Mesothelial cell of epicardium (in vitro differentiated cells): ENCODE measurements at places on chromosomes 3 and 15.
A peak's percentile ranks its signal among the peaks of the same experiment; 100 is the strongest.

- DNase-seq, result peak; percentile 70
- peak overlapping the region; percentile 94 for H3K4me3 ChIP-seq
- H3K36me3 ChIP-seq, result peaks cover 4% of the 10 kb centered on the region
Observed at GRCh38 chr3:128489927-128490649, 2.9 kb downstream of the GATA2 start.

- H3K36me3 ChIP-seq, result no peaks in the 10 kb centered on the region
- H3K4me1 ChIP-seq, result peaks cover 3% of the 10 kb centered on the region
- no peak overlapping the region for H3K27ac ChIP-seq
- H3K27me3 ChIP-seq, result peaks cover 15% of the 10 kb centered on the region
- no peak overlapping the region for H3K4me3 ChIP-seq
- DNase-seq, result no peak
Observed at GRCh38 chr15:25792128-25792527, 71.0 kb downstream of the ATP10A start.

DNA sequence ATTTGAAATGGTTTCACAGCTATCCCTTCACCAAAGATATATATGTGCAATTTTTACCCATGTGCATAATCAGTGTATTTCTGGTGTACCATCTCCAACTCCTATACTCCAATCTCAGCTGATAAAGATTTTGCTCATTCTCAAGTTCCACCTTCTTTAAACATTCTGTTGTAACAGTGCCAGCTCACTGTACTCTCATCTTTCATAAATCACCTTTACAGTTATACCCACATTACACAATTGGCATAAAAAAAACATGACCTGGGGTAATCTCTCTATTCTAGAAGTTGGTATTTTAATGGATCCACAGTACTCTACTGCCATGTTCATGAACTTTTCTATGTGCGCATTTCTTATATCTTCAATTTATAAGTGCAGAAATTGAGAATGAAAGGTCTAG lies 339.9 kb upstream of the DPH6 start:
- no peak overlapping the region for H3K4me3 ChIP-seq
- no peaks in the 10 kb centered on the region for H3K27me3 ChIP-seq
- H3K36me3 ChIP-seq, result no peaks in the 10 kb centered on the region
- no peak for DNase-seq
- H3K4me1 ChIP-seq, result peaks cover 15% of the 10 kb centered on the region

GRCh38 chr3:11273891-11274291 lies 1.7 kb downstream of the ATG7 start:
- H3K4me3 ChIP-seq, result peak overlapping the region; percentile 97
- H3K27ac ChIP-seq, result peak overlapping the region; percentile 100
- no peaks in the 10 kb centered on the region for H3K27me3 ChIP-seq

DNA sequence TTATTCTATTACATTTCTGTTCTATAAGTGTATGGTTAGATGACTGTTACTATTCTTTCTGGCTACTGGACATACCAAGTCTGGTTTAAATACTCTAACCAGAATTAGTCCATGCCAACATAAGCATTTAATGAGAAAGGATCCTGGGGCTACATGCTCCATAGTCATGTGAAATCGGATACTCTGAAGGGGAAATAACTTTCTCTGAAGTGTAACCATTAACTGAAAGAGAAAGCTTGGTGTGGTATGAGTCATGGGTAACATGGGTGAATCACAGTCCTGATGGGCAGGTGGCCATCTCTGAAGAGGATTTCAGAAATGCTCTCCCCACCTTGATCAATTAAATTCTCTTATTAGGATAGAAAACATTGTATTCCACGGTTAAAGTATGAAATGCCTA lies 69.4 kb downstream of the FHIT start:
- H3K27me3 ChIP-seq, result no peaks in the 10 kb centered on the region
- H3K4me1 ChIP-seq, result peaks cover 17% of the 10 kb centered on the region
- H3K27ac ChIP-seq, result no peak overlapping the region
- no peak for DNase-seq

DNA sequence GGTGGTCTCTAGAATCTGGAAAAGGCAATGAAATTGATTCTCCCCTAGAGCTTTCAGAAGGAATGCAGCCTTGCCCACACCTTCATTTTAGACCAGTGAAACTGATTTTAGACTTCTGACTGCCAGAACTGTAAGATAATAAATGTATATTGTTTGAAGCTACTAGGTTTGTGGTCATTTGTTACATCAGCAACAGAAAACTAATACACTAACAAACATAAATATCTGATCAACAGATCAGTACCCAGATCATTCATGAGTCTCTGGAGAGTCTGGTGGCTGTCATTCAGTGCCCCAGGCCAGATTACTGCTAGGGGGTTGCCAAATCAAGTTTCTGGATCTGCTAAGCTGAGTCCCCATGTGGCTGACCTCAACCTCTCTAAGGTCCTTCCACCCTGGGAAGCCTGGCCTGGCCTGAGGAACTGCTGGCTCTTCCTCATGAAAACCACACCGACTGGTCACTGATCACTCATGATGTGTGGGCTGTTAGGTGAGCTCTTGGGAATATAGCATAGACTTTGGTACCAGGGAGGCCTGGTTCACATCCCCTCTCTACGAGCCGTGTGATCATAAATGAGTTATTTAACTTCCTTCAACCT lies 11.1 kb upstream of the LACTB start:
- H3K4me1 ChIP-seq, result peaks cover 13% of the 10 kb centered on the region
- no peaks in the 10 kb centered on the region for H3K27me3 ChIP-seq
- H3K4me3 ChIP-seq, result no peak overlapping the region
- H3K27ac ChIP-seq, result no peak overlapping the region

DNA sequence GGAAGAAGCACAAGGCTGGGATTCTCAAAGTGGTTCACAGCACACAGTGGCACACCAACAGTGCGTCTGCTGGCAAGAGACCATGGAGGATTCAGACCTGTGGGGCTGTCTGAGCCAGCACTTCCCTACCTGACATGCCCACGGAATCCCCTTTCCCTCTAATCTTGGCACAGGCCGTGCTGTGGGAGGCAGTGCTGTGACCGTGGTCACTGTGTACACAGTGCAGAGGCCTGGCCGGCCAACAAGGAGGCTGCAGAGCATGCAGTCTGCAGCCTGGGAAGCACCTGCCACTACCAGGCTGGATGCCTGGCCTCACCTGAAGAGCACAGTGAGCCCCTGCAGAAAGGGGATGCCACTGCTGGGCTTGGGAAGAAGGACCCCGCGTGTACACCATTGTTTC lies 301.0 kb upstream of the LYSMD4 start:
- DNase-seq, result no peak
- peaks cover 8% of the 10 kb centered on the region for H3K36me3 ChIP-seq
- no peak overlapping the region for H3K27ac ChIP-seq
- H3K4me1 ChIP-seq, result peaks cover 14% of the 10 kb centered on the region
- H3K27me3 ChIP-seq, result no peaks in the 10 kb centered on the region

GRCh38 chr3:181920409-181920808 lies 208.7 kb downstream of the SOX2 start:
- H3K27ac ChIP-seq, result no peak overlapping the region
- DNase-seq, result no peak
- no peaks in the 10 kb centered on the region for H3K36me3 ChIP-seq
- H3K4me1 ChIP-seq, result peaks cover 12% of the 10 kb centered on the region

DNA sequence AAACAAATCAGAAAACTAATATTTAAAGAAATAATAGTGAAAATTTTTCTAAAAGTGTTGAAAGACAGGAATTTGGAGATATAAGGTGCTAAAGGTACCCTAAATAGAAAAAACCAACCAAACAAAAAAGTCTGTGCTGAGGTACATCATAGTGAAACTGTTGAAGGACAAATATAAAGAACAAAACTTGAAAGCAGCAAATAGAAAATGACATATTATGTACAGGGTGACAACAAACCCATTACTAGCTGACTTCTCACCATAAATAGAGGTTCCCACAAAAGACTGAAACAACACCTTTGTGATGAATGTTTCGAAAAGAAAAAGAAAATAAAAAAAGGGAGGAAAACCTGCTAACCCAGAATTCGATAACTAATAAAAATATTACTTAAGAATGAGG lies 502.5 kb upstream of the NECTIN3 start:
- no peak overlapping the region for H3K27ac ChIP-seq
- H3K4me1 ChIP-seq, result no peaks in the 10 kb centered on the region

- no peak overlapping the region for H3K27ac ChIP-seq
- H3K4me1 ChIP-seq, result peaks cover 28% of the 10 kb centered on the region
- no peak for DNase-seq
- peaks cover 26% of the 10 kb centered on the region for H3K36me3 ChIP-seq
- no peak overlapping the region for H3K4me3 ChIP-seq
Observed at GRCh38 chr3:119918992-119919933, 137.4 kb downstream of the NR1I2 start.

- H3K4me1 ChIP-seq, result peaks cover 29% of the 10 kb centered on the region
- H3K27ac ChIP-seq, result peak overlapping the region; percentile 66
- DNase-seq, result no peak
Observed at GRCh38 chr3:187064210-187065115, 74.8 kb downstream of the RPL39L start.

DNA sequence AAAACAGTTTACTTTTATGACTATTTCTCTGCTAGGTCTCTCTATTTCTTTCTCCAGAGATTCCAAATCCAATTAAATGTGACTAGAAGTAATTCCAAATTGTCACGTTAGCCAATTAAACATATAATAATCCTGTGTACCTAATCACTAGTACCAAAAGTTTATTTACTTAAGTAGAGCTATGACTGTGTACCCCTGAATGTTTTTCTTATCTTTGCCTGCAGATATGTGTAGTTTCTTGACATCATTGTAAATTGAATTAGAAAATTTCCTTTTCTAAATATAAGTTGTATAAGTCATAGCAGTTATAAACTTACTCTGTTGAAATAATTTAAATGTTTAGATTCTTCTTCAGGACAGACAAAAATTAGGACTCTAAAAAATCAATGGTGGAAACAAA lies 163.3 kb downstream of the SPATA16 start:
- no peak for DNase-seq
- H3K4me3 ChIP-seq, result no peak overlapping the region
- H3K4me1 ChIP-seq, result no peaks in the 10 kb centered on the region
- no peaks in the 10 kb centered on the region for H3K36me3 ChIP-seq
- H3K27ac ChIP-seq, result no peak overlapping the region

DNA sequence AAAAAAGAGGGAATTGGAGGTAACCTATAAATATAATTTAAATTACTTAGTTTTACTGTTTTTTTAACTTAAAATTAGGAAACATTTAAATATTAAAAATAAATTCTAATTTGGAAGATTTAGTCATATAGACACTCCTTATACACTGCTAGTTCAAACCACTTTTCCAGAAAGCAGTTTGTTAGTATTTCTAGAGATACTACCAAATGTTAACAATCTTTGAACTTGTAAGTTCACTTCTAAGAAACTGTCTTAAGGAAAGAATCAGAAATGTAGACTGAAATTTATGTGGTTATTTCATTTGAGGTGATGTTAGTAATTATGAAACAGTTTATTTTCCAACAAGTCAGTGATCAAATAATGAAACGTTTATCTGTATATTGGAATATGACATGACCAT lies 22.7 kb downstream of the CTDSPL2 start:
- H3K4me1 ChIP-seq, result no peaks in the 10 kb centered on the region
- H3K4me3 ChIP-seq, result no peak overlapping the region
- no peak overlapping the region for H3K27ac ChIP-seq
- H3K27me3 ChIP-seq, result no peaks in the 10 kb centered on the region
- peaks cover 8% of the 10 kb centered on the region for H3K36me3 ChIP-seq
